Astrocyte (in vitro differentiated cells and primary cell): ENCODE measurements at places on chromosomes 3 and 15.

- no peak for DNase-seq
Observed at GRCh38 chr15:97991972-97992541, 31.6 kb downstream of the ARRDC4 start.

DNA sequence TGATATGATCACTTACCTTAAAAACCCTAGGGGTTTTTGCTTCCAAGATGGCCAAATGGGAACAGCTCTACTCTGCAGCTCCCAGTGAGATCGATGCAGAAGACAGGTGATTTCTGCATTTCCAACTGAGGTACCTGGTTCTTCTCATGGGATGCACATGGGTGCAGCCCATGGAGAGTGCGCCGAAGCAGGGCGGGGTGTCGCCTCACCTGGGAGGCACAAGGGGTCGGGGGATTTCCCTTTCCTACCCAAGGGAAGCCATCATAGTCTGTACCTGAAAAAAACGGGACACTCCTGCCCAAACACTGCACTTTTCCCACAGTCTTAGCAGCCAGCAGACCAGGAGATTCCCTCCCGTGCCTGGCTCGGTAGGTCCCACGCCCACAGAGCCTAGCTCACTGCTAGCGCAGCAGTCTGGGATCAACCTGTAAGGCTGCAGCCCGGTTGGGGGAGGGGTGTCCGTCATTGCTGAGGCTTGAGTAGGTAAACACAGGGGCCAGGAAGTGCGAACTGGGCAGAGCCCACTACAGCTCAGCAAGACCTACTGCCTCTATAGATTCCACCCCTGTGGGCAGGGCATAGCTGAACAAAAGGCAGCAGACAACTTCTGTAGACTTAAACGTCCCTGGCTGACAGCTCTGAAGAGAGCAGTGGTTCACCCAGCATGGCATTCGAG, 78.6 kb downstream of the CTNNB1 start:
- DNase-seq = no peak

- no peak for DNase-seq
Observed at GRCh38 chr3:160820022-160820421, 64.0 kb downstream of the PPM1L start.

- no peak for DNase-seq
Observed at GRCh38 chr3:31016196-31016595, 121.7 kb upstream of the GADL1 start.

DNA sequence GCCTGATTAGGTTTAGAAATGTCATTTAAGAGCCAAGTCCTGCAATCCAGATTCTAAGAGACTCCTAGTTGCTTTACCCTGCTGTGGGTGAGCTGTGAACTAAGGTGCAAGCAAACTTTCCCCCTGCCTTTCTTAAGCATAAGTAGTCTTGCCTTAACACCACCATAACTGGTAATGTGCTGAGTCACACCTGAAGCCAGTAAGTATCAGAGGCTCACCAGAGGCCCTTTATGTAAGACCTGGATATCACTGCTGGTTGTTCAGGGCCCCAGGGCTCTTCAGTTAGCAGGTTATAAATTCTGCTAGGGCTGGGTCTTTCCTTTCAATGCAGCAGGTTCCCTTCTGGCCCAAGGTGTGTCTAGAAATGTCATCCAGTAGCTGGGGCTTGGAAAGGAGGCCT, 509.9 kb downstream of the VGLL3 start:
- no peak for DNase-seq

DNA sequence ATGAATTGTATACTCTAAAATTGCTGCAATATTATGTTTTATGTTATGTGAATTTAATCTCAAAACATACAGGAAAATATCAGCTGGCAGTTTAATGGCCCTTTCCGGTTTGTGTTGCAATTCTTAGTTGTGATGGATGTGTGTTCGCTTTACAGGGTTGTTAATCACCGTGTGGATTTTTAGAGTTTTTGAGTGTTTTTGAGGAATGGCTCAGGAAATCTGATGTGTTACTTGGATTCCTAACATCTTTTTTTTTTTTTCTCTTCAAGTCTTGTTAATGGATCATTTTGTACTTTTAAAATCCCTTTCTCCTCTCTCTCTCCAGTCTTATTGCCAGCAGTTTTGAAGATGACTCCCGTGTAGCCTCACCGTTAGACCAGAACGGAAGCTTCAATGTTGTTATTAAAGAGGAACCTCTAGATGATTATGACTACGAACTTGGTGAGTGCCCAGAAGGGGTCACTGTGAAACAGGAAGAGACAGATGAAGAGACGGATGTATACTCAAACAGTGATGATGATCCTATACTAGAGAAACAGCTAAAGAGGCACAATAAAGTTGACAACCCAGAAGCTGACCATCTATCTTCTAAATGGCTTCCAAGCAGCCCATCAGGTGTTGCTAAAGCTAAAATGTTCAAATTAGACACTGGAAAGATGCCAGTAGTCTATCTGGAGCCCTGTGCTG, 35.7 kb downstream of the MGA start:
- peak; percentile 7 for DNase-seq

- DNase-seq = no peak
Observed at GRCh38 chr3:57158813-57159738, 6.1 kb downstream of the IL17RD start.

- DNase-seq = no peak
Observed at GRCh38 chr3:166080096-166080495, 242.9 kb upstream of the BCHE start.

GRCh38 chr3:33115024-33115768, 1.4 kb downstream of the CRTAP start:
- DNase-seq = peak; percentile 92

GRCh38 chr3:45538641-45538986, 55.9 kb upstream of the LIMD1 start:
- no peak for DNase-seq

DNA sequence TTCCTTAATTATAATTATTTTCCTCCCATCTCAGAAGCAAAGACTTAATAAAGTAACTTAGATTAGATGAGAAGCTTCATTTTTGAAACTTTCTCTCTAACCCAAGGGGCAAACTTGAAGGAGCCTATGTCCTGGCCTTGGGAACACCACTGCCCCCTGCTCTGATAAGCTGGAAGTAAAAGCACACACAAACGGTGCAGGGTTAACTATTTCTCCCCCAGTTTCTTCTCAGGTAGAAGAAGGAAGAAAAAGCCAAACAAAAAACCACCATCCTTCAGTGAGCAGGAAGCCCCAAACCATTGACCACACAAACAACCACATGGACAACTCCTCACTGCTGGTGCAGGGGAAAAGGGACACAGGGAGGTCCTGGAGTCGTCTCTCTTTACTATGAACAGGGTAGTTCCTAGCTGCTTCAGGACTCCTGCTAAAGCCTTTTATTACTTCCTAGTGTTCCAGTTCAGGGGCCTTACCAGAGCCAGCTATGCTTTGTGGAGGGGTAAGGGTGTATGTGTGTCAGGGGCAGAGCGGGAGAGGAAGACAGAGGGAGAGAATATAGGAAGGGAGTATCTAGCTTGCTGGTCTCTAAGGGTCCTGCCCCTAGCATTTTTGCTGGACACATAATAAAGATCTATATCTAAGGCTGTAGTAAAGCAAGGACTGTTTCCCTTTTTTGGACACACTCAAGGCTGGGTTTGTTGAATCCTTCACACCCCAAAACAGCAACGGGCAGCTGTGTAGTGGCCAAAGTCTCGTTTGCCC, 94.0 kb upstream of the UMPS start:
- DNase-seq = no peak

GRCh38 chr15:99310745-99311144, 59.5 kb downstream of the LRRC28 start:
- DNase-seq = no peak

DNA sequence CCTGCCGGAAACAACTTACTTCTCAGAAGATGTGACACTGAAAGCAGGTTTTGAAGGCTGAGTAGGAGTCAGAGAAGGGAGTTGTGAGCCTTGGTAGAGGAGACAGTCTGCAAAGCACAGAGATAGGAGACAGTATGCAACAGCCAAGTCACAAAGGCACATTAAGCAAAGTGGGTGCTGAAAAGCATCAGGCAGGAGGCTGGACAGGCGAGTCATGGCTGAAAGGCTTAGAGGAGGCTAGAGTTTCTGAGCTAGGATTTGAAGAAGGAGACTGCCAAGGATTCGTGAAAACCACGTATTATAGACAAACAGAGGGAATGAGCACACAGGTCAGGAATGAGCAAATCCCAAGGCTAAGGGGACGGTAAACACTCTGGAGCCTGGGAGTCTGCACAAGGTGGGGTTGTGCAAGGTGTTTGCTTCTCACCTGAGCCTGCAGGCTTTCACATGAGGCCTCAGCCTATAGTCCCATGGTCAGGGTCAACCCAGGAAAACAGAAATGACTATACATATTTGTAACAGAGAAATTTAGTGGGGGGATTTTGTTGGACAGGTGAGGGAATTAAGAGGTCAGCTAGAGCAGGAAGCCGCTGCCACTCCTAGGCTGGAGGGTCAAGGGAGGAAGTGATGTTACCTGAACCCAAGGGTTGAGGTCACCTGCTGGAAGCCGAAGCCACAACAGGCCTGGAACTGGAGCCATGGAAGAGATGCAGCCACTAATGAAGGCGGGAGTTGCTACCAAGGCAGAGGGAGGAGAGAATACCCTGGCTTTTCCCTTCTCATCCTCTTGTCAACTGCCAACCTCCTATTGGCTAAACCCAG, 23.1 kb upstream of the TRIM71 start:
- peak; percentile 35 for DNase-seq

GRCh38 chr3:88142094-88142624, 7.6 kb upstream of the C3orf38 start:
- DNase-seq = peak; percentile 39

GRCh38 chr15:56718560-56718959, 14.7 kb downstream of the ZNF280D start:
- DNase-seq = no peak

DNA sequence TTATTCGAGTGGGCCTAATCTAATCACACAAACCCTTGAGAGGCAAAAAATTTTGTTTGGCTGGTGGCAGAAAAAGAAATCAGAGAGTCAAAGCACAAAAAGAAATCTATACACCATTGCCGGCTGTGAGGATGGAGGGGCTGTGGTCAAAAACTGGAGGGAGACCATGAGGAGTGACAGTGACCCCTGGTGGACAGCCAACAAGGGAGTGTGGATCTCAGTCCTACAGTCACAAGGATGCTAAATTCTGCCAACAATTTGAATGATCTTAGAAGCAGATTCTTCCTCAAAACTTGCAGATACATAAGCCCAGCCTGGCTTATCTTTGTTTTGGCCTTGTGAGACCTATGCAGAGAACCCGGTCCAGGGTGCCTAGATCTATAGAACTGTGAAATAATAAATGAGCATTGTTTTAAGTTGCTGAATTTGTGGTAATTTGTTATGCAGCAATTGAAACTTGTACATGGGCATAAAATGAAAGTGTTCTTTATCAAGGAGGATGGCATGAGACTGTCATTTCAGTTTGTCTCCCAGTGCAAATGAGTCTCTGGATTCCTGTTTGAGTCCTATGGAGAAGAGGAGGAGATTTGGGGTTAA, 103.0 kb upstream of the ARHGEF26 start:
- DNase-seq = no peak

DNA sequence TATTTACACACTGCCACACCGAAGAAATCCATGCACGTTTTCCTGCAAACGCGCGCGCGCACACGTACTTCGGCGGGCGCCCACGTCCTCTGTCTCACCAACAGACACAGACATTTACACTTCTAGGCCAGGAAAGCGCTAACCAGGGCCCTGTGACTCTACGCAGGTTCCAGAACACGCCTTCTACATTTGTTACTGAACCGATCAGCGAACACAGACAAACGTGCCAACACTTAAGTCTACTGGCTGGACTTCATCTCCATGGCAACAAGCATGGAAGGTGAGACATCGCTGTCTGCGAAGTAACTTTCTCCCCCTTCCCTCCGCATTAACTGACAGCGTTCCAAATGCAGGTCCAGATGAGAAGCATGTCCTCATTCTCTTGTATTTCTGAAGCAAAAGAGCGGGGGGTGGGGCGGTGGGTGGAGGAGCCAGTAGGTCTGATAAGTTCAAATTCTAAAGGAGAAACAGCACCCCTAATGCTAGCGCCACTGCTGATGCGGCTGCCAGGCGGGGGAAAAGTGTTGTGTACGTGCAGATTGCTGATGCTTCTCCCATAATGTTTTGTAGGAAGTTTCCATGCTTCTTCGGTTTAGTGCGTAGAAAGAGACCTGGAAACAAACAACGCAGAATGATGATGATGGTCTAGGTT, at the start of gene CTXN2:
Gene CTXN2 (plus strand): TSS at position 92 of the 652 bp plus-strand sequence. CDS start 9,636 bp downstream, outside the sequence.
- DNase-seq = peak; percentile 11

DNA sequence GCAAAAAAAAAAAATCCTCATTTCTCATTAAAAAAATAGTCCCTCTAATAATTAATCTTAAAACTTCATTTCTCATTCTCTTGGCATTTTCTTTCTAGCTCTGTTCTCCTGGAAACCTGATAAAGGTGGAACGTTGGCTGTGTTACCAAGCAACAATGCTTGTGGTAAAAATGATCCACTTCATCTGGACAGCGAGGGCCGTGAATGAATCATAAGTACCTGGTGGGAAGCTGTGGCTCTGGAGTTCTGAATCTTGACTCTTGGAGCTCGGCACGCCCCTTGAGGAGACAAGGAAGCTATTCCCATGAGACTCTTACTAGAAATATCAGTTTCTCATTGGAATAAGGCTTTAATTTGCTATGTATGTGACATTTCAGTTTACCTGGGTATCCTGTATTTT, 32.5 kb downstream of the BCL2L10 start:
- peak; percentile 76 for DNase-seq
